ENCODE measurements at places on chromosomes 5 and 9. TPM values are rescaled to one million over a fixed set of nuclear protein-coding genes. Genes with fewer than 3 reads are reported as not detected.
A peak's percentile ranks its signal among the peaks of the same experiment; 100 is the strongest.

KCTD16 gene
- 3.2 TPM for total RNA-seq

DNA sequence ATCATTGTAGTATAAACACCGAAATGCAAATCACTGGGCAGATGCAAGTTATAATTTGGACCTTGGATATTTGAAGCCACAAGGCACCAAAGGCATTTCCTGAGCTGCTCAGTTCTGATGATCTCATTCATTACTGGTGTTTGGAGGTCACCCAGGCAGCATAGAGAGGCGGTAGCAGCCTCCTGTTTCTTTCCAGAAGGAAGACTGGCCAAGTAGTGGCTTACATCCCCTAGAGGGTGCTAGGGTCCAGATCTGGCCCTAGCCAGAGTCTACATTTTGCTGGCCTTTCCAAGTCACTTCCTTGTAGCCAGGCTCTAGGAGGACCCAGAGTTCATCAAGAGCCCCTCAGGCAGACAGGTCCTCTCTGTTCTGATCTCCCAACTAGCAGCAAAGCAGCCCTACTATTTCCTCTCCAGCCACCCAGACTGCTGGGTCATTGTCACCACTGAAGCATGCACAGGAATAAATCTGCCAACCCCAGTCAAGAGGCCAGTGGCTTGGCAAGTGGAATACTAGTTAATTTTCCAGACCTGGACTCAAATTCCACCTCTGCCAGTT is 33.4 kb upstream of the TTC1 start:
- no peak for DNase-seq

GRCh38 chr5:17087035-17087434 is 130.4 kb upstream of the BASP1 start:
- DNase-seq = no peak

DNA sequence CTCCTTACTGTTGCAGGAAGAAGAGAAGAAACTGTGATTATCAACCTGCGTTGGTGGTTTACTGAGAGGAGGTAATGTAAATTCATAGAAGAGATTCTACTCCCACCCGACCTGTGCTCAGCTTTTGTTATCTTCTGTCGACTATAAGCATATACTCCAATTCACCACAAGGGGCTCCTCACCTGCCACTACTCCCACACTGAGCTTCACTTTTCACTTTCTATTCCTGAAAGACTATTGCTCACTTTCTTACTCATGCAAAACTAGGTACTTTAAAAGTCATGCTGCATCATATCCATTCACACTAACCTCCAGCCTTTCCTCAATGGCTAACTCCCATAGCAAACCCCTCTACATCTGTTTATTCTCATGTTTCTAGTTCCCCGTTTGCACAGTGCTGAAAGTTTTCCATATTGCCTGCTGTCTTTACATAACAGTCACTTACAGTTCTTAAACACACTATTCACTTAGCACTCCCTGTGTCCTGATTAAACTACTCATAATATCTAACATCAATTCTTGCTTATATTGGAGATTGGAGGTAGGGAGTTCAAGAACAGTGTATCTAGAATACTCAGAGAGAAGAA is 1062.6 kb downstream of the NR2F1-AS1 start:
- peak; percentile 56 for DNase-seq

GRCh38 chr9:4328723-4329122 is 28.9 kb upstream of the GLIS3 start:
- no peak for DNase-seq

DNA sequence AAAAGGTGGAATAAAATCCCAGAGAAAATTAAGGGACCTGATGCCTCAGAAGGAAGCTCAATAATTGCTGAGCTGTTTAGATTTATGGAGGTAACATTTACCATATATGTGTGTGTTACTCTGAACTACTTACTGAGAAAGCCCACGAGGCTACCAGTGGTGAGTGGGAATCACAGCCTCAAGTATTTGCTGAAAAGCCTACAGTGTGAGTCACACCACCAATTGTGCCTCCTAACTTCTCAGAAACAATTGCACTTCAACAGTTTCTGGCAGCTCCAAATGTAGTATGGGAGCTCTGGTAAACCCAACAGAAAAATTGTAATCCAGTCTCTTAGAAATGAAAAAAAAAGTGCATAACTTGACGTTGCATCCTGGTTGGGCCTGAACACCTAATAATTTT is 551.6 kb downstream of the PRDM9 start:
- no peak for DNase-seq

GRCh38 chr5:23506329-23507236 is 826 bp upstream of the PRDM9 start:
- peak; percentile 68 for DNase-seq

OTP gene
- not detected for total RNA-seq

DNA sequence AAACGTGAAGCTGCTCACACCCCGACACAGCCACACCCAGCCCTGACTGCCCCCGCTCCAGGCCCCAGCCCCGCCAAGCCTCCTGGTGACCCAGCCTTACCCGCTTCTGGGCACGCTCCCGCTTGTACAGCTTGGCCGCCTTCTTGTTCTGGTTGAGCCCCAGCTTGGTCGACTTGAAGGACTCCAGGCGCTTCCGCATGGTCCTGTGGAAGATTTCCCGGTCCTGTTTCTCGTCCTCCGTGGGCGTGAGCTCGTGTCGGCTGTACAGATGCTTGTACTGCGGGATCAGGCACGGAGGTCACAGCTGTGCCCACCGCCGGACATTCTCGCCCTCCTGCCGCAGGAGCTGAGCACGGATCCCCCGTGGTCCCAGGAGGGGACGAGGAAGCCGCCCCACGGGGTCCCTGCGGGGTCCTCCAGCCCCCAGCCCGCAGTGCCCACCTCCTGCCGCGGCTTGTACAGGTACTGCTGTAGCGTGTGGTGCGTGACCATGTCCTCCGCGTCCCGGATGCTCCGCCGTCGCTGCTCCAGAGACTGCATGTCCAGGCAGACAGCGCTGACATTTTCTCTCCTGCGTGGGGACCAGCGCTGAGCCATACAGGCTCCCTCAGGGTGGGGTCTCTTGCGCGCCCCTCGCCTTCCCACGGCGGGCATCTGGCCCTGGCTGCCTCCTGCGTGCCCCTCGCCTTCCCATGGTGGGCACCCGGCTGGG is 33.3 kb downstream of the EXOC3 start:
- DNase-seq = no peak

DMRT3 gene
- total RNA-seq = not detected

- DNase-seq = no peak
These were observed 136.0 kb downstream of the SMARCA2 start for GRCh38 chr9:2151171-2151570.

DNA sequence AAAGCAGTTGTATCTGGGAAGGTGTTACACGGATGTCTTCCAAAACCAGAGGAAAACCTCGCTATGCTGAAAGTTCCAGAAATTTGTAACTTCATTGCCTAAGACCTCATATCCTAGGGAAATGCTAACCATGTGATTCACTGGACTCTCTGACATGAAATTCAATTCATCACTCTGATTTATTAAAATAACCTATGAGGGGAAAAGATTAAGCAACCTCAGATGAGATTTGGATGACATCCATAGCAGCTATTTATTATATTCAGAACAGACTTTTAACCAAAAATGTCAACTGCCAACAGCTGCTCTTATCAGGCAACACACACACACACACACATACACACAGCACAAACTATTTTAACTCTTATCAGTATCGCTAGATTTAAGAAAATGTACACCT is 1006.4 kb upstream of the CTNND2 start:
- DNase-seq = no peak

SLC6A7 gene
- not detected for total RNA-seq

DNA sequence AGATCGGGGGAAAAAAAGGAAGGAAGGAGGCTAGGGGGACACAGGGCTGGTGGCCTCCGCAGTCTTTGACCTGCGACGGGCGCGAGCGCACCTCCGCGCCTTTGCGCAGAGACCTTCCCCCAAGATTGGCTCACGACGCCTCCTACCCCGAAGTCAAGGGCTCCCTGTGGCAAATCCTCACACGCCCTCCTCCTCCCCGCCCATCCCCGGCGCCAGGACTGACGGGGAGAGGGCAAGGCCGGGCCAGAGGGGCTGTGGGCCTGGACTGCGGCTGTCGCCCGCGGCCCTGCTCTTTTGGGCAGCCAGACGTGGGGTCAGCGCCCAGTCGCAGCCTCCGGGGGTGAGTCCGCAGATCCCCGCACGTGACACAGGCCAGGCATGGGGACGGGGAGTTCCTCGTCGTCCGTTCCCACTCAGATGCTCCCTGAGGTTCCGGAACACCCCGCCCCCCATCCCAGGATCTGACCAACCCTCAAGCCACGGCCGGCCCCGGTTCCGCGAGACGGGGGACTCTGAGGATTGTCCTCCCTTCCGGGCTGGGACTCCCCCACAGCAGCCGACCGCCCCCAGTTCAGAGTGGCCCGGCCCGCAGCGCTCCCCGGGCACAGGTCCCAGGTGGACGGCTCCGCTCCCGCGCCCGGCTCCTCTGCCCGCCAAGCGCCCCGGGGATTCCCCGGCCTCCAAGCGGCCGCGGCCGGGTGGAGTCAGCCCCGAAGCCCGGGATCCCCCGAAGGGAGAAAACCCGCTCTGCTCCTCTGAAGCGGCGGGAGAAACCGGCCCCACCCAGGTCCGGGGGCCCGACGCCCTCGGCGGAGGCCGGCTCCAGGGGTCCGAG is 543 bp upstream of the ANKRD33B start:
- peak; percentile 92 for DNase-seq

DNA sequence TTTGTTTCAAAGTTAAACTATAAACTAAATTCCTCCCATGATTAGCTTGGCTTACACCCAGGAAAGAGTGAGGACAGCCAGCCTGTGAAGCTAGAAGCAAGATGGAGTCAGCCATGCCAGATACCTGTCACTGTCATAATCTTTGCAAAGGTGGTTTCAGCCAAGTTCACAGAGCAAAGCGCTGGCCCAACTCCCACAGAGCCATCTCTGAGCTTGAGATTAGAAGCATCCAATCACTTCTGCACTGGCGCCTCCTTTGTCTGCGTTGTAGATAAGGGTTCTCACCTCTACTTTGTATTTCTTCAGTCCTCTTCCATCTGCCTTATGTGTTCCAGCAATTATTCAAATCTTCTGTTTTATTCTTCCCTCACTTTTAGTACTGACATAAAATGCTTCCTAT is 119.4 kb upstream of the ACO1 start:
- DNase-seq = peak; percentile 67

GRCh38 chr9:78573669-78574068 is 276.7 kb downstream of the PSAT1 start:
- no peak for DNase-seq

- DNase-seq = no peak
These were observed 98.3 kb downstream of the PSD2 start for GRCh38 chr5:139893873-139894272.

- DNase-seq = no peak
These were observed 35.1 kb upstream of the JADE2 start for GRCh38 chr5:134490255-134490924.

GRCh38 chr5:146825033-146825432 is 53.5 kb downstream of the PPP2R2B start:
- peak; percentile 89 for DNase-seq

GRCh38 chr9:135150981-135151380 is 63.5 kb downstream of the OLFM1 start:
- DNase-seq = no peak

SLIT3 gene
- total RNA-seq = 3.4 TPM

GRCh38 chr5:109690242-109690974 is 681 bp downstream of the MAN2A1 start:
- DNase-seq = peak; percentile 77

- DNase-seq = no peak
These were observed 7.5 kb downstream of the SURF4 start for GRCh38 chr9:133368249-133368881.
